ENCODE measurements at places on chromosomes 1 and 21.

GRCh38 chr1:91501971-91502671 lies 1.5 kb downstream of the CDC7 start:
- DNase-seq, result no peak

GRCh38 chr1:63122079-63122478 lies 200.3 kb upstream of the FOXD3 start:
- no peak for DNase-seq

GRCh38 chr1:184392779-184393522 lies 6.1 kb downstream of the C1orf21 start:
- DNase-seq, result no peak

GRCh38 chr1:154837672-154838171 lies 32.4 kb downstream of the KCNN3 start:
- no peak for DNase-seq

- DNase-seq, result no peak
Observed at GRCh38 chr1:207894704-207895103, 16.2 kb downstream of the CD34 start.

DNA sequence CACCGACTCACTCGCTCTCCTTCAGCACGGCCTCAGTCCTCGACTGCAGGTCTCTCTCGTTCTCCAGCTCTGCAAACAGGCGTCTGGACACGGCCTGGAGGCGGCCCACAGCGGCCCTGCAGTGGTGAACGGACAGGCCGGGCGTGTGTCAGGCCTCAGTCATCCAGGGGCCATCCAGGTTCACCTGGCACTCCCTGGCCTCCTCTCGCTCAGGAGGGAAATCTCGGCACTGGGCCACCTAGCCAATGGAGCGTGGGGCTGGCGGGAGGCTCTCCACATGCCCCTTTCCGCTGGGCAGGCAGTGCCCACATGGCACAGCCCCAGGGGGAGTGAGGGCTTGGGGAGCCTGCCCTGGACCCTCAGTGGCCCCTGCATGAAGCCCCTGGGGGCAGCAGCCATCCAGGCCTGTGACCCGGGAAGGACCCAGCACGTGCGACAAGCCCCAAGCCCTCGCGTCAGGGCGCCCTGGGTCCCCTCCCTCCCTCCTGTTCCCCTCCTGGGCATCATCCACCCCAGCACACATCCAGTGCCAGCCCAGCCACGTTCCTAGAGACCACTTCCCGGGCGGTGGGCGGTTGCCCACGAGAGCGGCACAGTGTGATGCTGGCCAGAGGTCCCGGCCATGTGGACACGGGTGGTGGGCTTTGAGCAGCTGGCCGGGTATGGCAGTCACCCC lies 18.1 kb downstream of the CFAP74 start:
- no peak for DNase-seq

DNA sequence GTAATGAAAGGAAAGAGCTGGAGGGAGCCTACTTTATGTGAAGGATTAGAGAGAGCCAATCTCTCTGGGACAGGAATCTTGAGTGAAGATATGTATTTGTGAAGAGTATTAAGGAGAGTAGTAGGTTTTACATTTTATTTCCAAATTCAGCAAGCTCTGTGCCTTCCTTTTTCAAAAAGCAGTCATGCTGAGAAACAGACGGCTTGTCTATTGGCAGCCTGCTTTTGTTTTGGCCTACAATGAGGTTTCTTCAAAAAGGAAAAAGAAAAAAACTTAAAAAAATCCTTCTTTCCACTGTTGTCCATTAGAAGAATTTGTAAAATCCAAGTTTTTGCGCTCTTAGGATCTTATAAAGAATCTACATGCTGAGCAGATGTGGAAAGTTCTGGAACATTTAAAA lies 103.6 kb upstream of the PTGFR start:
- DNase-seq, result no peak

- DNase-seq, result no peak
Observed at GRCh38 chr1:77642196-77642595, 40.3 kb downstream of the ZZZ3 start.

GRCh38 chr1:113931451-113931851 lies 2.3 kb downstream of the HIPK1 start:
- no peak for DNase-seq

- no peak for DNase-seq
Observed at GRCh38 chr21:39215078-39215477, 31.8 kb upstream of the PSMG1 start.

GRCh38 chr1:234357831-234358230 lies 15.4 kb upstream of the COA6 start:
- no peak for DNase-seq

- DNase-seq, result no peak
Observed at GRCh38 chr1:203526130-203526529, 32.2 kb downstream of the OPTC start.

GRCh38 chr1:211566431-211567025 lies 12.4 kb downstream of the SLC30A1 start:
- DNase-seq, result no peak

DNA sequence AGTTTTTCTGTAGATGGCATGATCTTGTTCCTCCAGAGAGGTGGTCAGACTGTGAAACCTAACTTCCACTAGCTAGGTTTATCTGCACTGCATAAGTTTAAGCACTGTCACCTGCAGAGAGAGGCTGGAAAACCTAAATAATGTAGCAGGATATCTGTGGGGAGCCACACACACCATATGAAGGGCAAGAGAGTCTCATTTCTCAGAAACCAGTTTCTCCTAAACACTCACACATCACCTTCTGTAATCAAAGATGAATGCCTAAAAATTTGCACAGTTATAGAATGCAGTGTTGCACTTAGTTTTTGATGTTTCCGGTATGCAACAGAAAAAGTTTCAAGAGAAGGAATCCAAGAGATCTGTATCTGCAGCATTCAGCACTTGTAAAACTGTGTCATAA lies 654.6 kb downstream of the ADGRL2 start:
- DNase-seq, result no peak

DNA sequence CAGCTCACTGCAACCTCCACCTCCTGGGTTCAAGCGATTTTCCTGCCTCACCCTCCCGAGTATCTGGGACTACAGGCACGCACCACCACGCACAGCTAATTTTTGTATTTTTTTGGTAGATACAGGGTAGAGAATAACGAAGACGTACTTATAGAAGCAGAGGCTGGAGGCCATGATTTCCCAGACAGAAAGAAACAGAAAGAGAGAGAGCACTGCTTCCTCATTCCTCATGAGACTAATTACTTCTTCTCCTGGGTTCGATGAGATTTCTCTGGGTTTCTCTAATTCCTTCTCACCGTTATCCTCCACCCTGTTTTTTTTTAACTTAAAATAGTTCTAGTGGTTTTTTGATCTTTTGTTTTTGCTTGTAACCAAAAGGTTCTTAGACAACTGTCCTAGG lies 23.4 kb upstream of the PTP4A2 start:
- DNase-seq, result no peak

DNA sequence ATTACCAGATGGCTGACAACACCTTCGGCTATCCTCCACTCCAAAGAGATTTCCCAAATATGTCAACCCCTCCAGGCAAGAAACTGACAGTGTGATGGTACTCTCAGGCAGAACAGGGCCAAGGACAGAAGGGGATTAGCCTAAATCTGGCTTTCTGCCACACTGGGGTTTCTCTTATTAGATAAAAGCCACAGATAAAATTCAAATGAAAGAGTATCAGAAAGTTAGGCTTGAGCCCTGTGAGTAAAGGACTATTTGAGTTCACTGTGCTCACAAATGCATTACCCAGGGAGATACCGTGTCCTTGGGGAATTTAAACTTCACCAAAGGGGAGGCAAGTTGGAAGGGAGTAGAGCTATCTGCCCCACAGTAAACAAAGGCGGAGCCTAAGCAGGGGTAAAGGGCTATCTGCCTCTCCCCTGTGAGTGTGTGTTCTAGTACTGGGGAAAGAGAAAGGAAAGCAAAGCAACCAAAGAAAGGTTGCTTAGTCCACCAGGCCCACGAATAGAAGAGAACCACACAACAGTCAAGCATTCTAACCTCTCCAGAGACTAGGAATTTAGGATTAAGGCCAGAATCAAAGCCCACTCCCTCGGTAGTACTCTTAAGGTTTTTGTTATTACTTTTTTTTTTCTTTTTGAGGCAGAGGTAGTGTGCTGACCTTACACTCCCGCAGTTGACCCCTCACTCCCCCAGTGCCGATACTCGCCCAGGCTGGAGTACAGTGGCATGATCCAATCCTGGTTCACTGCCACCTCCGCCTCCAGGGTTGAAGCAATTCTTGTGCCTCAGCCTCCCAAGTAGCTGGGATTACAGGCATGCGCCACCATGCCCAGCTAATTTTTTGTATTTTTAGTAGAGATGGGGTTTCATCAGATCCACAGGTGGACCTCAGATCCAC lies 12.7 kb downstream of the TPM3 start:
- DNase-seq, result no peak

GRCh38 chr1:18633422-18634155 lies 2.9 kb downstream of the PAX7 start:
- DNase-seq, result no peak

DNA sequence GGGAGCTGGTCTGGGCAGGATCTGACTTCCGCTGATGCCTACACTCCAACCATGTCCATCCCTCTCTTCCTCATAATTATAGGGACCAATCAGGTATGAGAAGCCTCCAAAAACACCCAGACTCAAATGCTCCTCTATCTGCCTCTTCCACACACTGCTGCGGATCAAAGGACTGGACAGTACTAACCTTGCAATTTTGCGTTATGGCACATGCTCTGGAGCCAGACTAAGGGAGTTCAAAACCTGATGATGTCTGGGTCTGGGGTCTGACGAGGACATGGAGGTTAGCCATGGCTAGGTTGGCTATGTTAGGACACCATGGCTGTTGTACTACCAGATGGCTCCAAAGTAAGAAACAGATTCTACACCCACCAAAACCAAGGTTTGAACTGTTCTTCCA lies 10.3 kb downstream of the GPN2 start:
- no peak for DNase-seq

- DNase-seq, result no peak
Observed at GRCh38 chr1:201898992-201899391, 10.3 kb downstream of the SHISA4 start.

DNA sequence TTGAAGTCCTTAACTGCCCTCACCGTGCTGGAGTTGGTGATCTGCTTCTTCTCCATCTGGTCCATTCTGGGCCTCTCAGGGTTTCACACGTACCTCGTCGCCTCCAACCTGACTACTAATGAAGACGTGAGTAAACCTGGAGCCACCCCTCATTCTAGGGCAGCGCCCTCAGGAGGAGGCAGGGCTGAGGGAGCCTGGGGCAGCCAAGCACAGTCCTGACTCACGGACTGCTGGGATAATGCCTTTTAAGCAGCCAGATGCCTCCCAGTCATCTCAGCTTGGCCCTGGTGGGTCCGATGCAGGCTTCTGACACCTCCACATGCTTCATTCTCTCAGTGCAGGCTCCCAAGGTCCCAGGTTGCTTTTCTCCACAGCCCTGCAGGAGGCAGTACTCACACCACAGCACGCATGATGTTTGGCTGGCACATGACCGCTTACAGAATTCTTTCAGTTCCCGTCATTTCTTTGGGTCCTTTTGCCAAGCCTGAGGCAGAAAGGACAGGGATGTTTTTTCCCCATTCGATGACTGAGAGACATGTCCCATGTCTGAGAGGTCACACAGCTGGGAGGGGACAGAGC lies 11.8 kb upstream of the SFN start:
- DNase-seq, result no peak

GRCh38 chr1:153774780-153775457 lies at the start of gene SLC27A3:
Gene SLC27A3 (plus strand): TSS chr1:153775407. CDS start chr1:153775498, 91 bp downstream.
- no peak for DNase-seq

DNA sequence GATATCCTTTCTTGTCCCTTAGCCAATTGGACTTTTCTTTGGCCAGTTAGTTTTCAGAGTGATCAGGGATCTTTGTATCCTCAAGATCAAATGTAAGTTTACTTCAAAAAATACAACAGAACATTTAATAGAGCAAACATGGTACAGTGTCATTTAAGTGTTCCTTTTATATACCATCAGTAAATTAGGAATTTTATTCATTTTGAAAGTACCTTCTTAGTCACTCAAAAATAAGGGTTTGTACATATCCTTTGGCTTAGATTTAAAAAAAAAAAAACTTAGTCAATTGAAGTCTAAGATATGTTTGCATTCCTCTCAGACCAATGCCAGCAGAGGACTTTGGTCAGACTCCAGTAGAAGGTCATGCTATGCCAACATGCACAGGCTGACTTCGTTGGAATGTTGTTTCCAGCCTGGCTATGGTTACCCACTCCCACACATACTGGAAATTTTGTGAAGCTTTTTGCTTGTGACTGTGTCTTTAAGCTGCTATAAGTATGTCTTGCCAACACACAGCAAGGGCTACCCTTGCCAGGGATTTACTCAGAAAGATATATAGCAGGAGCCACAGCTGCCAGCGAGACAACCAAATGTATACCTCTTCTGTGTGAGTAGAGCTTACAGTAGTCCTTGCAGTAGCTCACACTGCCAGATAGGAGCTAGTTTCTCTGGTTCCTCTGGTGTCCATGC lies 81.5 kb upstream of the LRIF1 start:
- DNase-seq, result no peak

GRCh38 chr1:159900755-159901360 lies 893 bp upstream of the CFAP45 start:
- no peak for DNase-seq

- no peak for DNase-seq
Observed at GRCh38 chr1:170967042-170967910, 31.9 kb downstream of the MROH9 start.

DNA sequence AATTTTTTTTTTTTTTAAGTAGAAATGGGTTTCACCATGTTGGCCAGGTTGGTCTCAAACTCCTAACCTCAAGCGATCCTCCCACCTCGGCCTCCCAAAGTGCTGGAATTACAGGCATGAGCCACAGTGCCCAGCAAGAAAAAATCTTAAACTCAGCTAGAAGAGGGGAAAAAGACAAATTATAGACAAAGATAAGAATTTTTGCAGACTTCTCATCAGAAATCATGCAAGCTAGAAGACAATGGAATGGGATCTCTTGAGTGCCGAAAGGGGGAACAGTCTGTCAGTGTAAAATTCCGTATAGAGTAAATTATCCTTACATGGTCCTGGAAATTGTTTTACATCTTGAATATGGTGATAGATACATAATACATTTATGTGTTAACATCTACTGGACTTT lies 294.4 kb downstream of the CAMTA1 start:
- DNase-seq, result no peak

DNA sequence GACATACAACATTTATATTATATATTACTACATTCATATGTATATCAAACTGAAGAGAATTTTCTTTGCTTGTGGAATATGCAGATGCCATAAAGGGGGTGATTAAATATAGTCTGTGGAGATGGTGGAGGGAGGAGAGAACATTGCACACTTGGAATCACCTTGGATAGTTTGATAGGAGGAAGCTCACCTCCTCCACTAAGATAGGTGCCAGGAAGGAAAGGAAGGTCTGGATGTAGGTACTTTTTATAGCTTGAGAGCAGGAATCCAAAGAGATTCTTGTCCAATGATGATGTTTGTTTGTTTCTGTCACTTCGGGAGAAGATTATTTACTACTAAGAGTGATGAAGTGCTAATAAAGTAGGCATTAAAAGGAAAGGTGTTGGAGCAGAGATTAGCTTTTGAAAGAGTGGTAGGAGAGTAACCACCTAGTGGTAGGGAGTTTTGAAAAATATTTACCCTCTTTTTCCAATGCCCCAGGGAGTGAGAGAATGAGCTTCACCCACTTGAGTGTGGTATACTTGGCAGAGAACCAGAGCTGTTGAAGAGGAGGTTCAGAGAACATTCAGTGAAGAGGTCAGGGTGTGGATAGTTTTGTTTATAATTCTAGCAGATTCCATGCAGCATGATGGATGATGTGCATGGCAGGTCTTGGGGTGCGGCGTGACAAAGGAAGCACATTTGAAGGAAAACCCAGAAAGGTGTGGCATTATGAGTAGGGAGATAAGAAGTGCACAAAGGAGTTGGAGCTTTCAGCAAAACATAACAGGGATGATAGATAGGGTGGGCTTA lies 145.0 kb downstream of the PATJ start:
- no peak for DNase-seq
